ENCODE measurements at places on chromosomes 2 and 18. TPM values are rescaled to one million over a fixed set of nuclear protein-coding genes. Genes with fewer than 3 reads are reported as not detected.
A peak's percentile ranks its signal among the peaks of the same experiment; 100 is the strongest.

The SERPINB12 gene
- total RNA-seq: not detected

GRCh38 chr18:79915161-79916127 lies 36.0 kb downstream of the SLC66A2 start:
- DNase-seq: no peak

The LGALSL gene
- total RNA-seq: 2.6 TPM

- DNase-seq: no peak
Observed at GRCh38 chr18:38747153-38747552, 1181.6 kb upstream of the CELF4 start.

GRCh38 chr2:54763636-54764291 lies 40.3 kb downstream of the EML6 start:
- DNase-seq: no peak

GRCh38 chr2:46320141-46320567 lies 22.9 kb downstream of the EPAS1 start:
- no peak for DNase-seq

The LRRC30 gene
- total RNA-seq: not detected

DNA sequence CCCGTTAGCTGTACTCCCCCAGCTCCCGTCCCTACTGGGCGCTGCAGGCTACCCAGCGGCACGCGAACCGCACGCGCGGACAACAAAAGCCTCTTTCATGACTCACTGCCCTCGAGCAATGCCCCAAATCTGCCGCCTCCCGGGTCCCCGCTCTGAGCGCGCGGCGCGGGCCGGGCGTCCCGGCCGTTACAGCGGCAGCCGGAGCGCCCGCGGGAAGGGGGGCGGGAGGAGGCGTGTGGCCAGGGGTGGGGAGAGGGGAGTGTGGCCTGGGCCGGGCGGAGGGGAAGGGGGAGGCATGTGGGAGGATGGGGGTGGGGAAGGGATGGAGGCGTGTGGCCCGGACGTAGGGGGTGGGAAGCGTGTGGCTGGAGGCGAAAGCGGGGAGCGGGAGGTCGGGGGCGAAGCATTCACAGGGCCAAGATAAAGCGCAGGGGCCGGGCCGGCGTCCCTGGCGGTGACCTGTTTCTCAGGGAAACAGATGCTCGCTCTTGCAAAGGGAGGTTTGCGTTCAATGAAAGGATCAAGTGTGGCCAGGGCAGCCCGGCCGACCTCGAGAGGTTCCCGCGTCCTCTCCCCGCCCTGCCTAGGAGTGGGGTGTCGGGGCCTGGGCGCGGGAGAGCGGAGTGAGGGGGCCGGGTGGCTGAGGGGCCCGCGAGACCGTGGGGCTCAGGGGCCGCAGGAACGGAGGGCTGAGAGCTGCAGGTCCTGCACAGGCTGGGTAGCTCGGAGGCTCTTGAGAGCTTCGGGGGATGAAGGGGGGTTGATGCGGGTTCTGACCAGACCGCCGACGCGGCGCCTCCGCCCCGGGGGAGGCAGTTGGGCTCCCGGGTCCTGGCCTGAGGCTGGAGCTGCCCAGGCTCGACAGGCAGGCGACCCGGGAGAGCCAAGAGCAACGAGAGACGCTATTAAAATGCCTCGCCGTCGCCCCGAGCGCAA lies 3.5 kb upstream of the NEUROD1 start:
- no peak for DNase-seq

DNA sequence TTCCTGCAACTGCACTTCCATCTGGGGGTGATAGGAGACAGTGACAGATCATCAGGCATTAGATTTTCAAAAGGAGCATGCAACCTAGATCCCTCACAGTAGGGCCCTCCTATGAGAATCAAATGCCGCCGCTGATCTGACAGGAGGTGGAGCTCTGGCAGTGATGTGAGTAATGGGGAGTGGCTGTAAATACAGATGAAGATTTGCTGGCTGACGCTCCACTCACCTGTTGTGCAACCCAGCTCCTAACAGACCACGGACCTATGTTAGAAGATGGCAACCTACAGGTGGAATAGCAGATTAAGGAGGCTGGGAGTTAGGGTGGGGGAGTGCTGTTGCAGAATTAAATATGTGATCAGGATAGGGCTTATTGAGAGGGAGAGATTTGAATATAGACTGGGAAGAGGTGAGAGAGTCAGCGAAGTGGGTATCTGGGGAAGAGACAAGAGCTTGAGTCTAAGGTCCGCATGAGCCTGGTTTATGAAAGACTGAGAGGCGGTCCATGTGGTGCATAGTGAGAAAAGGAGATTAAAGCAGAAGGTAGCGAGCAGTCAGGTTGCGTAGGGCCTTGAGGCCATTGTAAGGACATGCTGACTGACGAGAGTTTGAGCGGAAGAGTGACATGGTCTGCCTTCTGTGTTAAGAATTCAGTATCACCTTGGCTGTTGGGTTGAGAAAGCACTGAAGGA lies 31.3 kb upstream of the TOGARAM2 start:
- DNase-seq: no peak

- DNase-seq: no peak
Observed at GRCh38 chr2:206193671-206194357, 34.1 kb downstream of the EEF1B2 start.

GRCh38 chr2:209917154-209917771 lies 85.2 kb upstream of the RPE start:
- peak; percentile 71 for DNase-seq

The RPIA gene
- total RNA-seq: 11.7 TPM

The GREB1 gene
- under 0.01 TPM for total RNA-seq

GRCh38 chr2:218001629-218002028 lies 1.2 kb downstream of the TNS1 start:
- DNase-seq: no peak

GRCh38 chr18:72541871-72542332 lies 2.2 kb downstream of the CBLN2 start:
- no peak for DNase-seq

DNA sequence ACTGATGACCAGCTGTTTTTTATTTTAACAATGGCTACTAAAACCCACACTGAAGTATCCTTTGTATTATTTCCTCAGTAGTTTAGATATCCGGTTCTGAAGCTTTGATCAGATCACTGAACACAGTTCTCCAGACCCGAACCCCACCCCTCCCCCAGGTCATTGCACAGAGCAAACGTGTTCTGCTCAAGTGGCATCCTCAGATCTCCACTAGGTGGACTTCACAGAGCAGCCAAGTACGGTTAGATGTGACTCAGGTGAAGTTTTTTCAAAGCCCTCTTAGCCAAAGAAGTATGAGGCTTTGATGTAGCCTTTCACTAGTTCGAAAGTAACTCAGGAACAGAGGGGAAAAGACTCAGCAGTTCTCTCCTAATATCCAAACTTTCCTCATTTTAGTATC lies 142.7 kb upstream of the NRP2 start:
- DNase-seq: no peak

The ALPG gene
- not detected for total RNA-seq

The AKAIN1 gene
- total RNA-seq: not detected

GRCh38 chr2:170582313-170582712 lies 132.8 kb upstream of the SP5 start:
- no peak for DNase-seq

The GCG gene
- not detected for total RNA-seq

DNA sequence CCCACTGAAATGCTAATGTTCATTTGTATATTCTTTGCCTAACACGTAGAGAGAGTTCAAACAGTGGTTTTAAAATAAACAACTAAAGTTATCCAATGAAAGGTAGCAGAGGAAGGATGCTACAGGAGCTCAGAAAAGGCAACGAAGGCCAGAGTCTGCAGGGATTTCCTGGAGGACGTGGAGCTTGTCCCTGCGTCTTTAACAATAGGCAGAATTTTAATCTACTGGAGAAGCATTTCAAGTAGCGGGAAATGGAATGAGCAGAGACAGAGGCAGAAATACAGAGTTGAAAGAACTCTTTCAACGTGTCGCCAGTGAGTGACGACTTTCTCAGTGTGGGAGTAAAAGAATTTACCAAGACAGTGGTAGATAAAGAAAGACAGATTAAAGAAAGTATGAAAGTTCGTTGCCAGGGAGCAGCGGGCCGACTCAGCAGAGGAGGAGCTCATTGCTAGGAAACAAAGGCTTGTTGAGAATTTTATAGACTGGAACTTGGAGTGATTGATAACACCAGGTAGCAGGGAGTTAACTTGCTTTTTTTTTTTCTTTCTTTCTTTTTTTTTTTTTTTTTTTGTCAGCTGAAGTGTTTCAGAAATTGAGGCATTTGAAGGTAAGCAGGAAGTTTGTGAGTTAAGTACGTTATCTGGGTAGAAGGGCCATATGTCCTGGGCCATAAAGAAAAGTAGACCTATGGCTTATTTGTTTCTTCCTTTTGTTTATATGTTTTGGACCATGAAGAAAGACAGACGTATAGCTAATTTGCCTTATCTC lies 625 bp upstream of the NBAS start:
- DNase-seq: no peak

GRCh38 chr2:52445686-52446085 lies 1321.9 kb upstream of the CHAC2 start:
- no peak for DNase-seq

The CLIP4 gene
- total RNA-seq: 14.2 TPM

DNA sequence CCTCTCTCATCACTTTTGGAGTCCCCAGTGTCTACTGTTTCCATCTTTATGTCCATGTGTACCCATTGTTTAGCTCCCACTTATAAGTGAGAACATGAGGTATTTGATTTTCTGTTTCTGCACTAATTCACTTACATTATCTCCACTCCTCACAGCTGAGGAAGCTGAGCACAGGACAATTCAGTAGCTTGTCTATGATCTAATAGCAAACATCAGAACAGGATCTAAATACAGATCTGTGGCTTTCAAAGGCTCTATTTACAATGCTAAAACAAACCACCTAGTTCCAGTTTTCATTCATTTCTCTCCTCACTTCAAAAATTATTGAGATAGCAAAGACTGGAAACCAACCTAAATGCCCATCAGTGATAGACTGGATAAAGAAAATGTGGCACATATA lies 52.0 kb upstream of the DDX18 start:
- no peak for DNase-seq

GRCh38 chr2:9008951-9009664 lies 5.6 kb upstream of the MBOAT2 start:
- no peak for DNase-seq

DNA sequence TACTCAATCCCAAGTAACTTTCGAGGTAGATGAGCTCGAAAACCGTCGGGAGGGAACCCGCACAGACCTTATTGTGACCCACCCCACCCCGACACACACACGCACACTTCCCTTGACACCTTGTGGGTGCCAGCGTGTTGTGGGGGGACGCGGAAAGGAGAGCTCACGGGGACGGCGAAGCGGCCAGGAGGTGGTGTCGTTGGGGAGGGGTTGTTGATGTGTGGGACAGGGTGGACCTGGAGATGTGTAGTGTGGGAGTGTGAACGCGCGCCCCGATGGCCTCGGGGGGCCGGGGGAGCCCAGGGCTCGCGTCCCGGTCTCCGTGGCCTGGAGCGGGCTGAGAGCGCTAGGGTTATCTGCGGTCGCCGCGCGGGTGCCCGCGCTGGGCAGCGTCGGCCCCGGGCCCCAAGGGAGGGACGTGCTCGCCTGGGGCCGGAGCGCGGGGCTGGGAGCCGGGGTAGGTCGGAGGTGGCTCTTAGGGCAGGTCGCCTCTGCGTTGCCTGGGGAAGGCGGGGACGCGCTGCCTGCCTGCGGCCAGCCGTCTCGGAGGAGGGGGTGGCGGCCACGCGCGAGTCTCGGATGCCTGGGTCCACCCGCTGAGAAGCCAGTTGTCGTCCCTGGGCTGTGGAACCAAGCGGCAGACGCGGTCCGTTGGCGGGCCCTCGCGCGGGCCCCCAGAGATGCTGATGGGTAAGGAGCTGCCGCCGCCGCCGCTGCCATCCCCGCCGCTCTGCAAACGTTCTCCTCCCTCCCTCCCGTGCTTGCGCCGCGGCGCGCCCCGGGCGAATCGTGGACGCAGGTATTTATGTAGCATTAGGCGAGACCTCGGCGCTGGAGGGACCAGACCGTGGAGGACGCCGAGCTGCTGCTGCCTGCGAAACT lies 1.6 kb downstream of the KLHL29 start:
- peak; percentile 43 for DNase-seq

- no peak for DNase-seq
Observed at GRCh38 chr2:43344868-43345373, 118.5 kb upstream of the ZFP36L2 start.

The RIT2 gene
- not detected for total RNA-seq

DNA sequence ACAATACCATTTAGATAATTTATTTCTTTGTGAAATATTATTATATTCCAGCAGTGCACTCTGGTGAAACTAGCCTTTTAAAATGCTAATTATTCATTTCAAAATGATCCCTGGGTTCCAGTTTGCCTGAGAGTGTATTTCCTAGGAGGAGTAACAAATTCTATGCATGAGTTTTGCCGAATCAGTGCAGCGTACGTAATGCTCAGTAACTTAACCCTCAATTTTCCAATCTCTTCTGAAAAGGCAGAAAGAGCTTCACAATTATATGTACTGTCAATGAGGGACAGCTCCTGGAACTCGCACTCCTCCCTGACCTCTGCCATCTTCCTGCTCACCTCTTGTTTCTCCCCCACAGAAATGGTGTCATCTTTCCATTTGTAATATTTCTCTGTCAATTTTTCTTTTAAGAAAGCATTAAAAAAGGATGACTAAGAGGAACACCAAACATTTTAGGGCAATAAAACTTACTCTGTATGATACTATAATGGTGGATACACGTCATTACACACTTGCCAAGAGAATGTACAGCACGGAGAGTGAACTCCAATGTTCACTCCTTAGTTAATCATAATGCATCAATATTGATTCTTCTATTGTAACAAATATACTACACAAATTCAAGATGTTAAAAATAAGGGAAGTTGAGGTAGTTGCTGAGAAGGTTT lies 25.7 kb upstream of the XIRP2 start:
- no peak for DNase-seq

DNA sequence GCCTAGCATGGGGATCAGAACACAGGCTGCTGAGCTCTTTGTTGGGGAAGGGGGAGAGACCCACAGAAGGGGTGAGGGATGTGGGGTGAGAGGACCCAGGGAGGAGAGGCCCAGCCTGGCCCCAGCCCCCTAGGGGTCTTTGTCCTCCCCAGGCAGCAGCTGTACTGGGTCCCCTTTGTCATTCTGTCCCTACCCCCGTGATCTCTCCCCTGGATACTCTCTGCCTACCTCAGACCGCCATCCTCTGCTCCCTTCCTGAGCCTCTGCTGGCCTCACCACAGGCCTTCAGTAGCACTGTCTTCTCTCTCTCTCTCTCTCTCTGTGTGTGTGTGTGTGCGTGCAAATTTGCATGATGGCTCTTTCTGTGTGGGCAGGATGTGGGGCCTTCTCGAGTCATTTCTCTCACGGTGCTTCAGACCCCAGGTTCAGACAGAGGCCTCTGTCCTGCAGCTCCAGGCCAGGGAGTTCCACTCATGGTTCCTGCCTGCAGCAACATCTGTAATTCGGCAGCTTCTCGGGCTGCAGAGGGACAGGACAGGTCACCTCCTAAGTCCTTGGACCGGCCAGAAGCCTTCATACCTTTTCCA lies 1.4 kb downstream of the PSD4 start:
- no peak for DNase-seq
